ENCODE measurements at places on chromosomes 1 and 21.
A peak's percentile ranks its signal among the peaks of the same experiment; 100 is the strongest.

GRCh38 chr1:44481701-44482100 is 76.6 kb downstream of the RNF220 start:
- no peak for DNase-seq

DNA sequence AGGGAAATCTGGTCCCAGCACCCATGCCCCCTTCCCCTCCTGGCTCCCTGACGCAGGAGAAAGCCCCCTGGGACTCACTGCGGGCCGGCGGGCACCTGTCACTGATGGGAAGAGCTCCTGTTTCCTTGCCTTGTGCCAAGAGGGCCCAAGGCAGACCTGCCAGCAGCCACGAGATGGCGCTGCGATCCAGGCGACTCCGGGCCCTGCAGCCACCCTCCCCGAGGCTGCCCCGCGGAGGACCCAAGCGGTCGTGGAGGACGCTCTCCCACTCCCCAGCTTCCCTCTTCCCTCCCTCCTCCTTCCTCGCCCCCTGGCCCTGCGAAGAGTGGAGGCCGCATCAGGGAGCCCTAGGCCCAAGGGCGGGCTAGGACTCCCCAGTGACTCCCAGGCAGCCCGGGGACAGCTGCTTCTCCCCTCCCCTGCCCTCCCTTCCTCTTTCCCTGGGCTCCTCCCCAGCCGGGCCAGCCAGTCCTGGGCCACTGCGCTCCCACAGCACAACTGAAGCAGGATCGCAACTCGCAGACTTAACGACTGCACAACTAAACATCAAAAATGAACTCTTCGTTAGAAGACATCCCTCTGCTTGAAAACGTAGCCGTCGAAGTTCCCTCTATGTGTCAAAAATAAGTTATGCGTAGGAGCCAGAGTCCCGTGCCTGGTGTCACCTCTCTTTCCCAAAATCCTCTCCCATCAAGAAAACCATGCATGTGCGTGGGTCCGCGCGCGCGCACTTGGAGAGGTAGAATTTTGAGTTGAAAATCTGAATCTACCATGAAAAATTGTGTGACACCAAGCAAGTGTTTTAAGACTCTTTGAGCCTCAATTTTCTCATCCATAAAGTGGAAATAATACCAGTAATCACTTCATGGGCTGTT is 34.2 kb downstream of the BATF3 start:
- DNase-seq: peak; percentile 69

- no peak for DNase-seq
Observed at GRCh38 chr1:230176871-230177411, 109.9 kb downstream of the GALNT2 start.

- no peak for DNase-seq
Observed at GRCh38 chr1:31398246-31398645, 14.8 kb upstream of the SERINC2 start.

DNA sequence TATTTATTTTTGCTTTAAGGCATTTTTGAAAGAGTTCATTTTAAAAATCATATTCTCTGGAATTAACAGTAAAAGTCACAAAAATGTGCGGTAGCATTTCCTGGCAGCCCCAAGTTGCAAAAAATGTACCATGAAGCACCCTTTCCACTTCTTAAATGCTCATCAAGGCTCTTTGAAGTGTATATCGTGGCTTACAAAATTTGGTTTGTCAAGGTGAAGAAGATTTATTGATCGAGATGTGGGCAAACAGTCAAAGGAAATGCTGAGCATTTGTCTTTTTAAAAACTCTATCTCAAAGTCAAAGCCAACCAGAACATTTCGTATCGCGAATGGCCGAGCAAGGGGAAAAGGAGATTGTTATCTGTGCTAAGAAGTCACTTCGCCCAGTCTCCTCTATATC is 277.5 kb upstream of the KAZN start:
- no peak for DNase-seq

DNA sequence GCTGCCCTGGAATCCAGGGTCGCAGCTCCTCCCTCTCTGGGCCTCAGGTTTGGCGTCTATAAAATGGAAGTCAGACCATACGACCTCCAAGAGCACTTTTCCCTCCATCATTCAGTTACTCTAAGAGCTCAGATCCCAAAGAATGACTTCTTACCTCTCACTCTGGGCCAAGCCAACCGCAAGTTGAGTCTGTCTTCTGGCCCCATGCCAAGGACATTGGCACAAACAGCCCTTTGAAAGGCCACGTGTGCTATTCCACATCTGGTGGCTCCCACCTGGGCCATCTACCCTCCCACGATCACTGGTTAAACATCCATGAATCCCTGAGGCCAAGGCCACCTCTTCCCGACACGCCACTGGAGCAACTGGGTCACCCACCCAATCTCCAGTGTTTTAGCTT is 12.4 kb downstream of the SLC2A7 start:
- no peak for DNase-seq

- DNase-seq: no peak
Observed at GRCh38 chr1:239811211-239811885, 280.3 kb upstream of the FMN2 start.

DNA sequence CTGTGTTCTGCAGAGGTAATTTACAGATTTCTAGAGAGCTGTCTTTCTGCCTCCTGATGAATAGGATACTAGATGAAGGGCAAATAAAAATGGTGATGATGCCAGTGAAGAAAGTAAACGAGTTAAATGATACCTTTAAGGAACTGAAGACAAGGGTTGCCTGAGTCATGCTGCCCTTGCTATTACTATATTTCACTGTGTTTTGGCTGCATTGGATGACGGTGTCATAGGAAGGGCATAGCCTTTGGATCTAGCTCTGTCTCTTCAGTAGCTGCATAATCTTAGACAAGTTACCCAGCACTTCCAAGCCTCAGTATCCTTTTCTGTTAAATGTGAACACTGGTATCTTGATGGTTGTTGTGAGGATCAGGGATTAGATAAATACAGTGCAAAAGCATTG is 131.5 kb upstream of the FGGY start:
- DNase-seq: no peak

DNA sequence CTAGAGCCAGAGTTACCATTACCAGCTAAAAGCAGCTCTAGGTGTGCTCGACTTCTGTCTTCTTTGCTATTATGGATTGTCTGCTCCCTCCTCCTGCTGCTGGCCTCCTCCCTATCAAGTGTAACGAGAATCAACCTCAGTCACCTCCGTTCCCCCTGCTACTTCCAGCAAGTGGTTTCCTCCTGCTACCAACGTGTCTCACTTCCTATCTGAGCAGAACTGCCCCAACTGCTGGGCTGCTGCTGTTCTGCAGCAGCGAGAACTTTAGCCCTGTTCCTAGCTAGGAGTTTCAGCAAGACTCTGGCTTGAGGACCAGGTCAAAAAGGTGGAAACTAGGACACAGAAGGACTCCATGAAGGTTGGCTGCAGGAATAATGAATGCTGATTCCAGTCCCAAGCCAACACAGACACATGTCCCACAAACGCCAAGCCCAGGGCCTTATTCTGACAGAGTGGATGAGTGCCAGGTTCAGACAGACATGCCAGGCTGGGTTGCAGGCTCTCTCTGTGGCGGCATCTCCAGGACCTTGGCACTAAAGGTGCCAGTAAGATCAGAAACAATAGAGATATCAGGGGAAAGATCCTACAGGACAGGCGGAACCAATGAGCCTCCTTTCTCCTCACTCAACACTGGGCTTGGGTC is 46.9 kb downstream of the CD34 start:
- no peak for DNase-seq

DNA sequence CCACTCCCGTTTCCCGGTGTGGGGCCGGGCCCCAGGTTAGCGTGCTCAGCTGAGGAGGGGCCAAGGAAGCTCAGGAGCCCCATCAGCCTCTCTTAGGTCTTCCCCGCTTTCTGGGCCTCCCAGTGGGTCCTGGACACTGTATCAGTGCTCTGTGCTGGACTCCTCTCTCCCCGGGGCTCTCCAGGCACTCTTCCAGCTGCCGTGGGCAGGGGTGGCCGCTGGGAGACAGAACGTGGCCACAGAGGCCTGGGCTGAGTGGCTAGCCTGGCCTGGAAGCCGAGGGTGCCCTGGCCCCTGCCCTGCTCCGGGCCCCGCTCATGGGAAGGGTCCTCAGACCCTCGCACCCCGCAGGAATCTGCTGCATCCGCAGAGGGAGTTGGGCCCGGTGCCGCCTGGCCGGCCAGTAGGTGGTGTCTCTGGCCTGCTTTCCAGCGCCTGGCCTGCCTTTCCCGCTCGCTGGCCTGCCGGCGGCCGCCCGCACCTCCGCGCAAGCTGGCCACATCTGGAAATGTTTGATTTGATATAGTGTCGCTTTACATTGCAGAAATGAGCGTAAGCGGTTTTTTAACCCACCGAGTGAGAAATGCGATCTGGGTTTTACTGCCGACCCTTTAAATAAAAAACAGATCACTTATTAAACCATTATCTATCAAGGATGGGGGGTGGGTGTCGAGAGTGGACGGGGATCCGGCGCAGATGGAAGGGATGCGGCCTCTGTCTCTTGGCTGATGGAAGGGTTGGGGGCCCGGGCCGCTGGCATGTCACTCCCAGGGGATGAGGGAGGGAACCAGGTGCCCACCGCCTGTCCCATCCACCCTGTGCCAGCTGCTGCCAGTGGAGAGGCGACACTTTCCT is 74.4 kb upstream of the TTC34 start:
- no peak for DNase-seq

GRCh38 chr21:36847189-36847588 is 119.3 kb downstream of the HLCS start:
- DNase-seq: no peak

DNA sequence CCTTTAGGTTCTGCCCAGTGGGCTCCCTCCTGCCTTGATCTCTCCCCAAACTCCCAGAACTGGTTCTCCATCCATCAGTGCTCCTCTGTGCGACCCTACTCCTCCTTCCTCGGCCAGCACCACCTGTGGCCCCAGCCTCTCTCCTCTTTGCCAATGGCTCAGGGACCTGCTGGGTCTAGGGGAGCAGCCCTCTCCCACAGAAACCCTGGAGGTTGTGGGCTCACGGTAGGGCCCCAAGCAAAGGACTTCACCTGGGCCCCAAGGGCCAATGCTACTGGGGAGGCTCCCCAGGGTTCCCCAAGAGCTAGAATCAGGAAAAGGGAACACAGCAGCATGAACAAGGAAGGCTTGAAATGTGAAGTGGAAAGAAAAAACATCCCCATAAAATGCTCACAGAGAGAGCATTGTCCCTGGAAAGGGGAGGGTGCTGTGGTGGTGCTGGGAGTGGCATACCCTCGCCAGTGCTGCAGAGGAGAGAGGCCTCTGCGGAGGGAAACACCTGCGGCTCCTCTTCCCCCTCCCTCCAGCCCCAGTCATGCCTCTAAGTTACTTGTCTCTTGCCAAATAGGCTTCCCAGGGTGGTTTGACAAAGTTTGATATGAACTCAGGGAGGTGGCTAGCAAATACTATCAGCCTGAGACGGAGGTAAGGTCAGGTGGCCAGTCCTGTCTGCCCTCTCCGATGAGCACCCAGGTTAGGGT is 2.5 kb downstream of the TMEM63A start:
- no peak for DNase-seq

- DNase-seq: no peak
Observed at GRCh38 chr1:41523949-41524675, 39.6 kb upstream of the EDN2 start.

GRCh38 chr1:200168926-200169325 is 141.4 kb downstream of the NR5A2 start:
- no peak for DNase-seq

- DNase-seq: no peak
Observed at GRCh38 chr1:245172026-245172425, 17.2 kb downstream of the KIF26B start.

GRCh38 chr1:147099192-147099591 is 73.1 kb downstream of the PRKAB2 start:
- no peak for DNase-seq

DNA sequence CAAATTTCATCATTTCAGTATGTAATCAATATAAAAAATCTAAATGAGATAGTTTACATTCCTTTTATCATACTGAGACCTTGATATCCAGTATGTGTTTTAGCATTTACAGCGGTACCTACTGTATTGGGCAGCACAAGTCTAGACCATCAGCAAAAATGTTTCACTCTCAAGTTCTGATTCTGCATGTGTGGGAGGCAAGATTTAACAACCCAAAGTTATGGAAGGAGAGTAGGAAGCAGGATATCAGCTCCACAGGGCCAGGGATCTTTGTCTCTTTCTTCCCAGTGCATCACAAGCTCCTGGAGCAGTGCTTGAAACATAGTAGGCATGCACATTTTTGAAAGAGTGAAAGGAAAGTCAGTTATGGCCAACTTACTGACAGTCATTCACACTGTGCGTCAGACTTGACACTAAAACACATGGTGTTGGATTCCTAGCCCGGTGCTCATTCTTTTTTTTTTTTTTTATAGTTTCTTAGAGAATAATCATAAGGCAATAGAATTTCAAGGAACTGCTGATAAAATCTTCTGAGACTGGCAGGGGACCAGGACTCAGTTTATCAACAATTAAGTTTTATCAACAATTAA is 6.1 kb downstream of the TENT5C start:
- DNase-seq: no peak

- DNase-seq: no peak
Observed at GRCh38 chr1:17258758-17259130, 9.8 kb downstream of the PADI3 start.

GRCh38 chr21:36384885-36385232 is 333 bp upstream of the CHAF1B start:
- DNase-seq: no peak

DNA sequence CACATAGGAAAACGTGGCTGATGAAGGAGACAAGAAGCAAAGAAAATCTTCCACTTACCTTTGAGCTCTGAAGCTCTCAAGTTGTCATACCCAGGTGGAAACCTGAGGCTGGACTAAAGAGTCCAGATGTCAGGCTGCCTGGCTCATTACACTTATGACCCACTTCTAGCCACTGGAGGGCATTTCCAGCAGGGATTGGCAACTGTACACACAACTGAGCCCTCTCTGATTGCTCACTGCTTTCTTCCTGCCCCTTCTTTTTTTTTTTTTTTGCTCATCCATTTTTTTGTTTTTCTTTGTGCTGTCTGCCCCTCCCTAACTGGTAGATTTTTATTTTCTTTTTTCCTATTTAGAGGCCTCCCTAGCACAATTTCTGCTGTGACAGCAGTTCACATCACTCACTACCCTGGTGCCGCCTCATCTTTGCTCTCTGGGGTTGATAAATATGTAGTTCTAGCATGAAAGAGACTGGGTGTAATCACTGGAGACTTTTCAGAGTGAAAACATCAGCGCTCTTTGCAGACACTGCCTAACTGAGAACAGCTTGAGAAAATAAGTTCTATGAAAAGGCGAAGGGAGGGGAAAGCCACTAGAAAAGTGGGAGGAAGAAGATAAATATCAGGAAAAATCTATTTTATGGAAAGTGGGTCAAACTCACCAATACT is 334.5 kb downstream of the NUF2 start:
- no peak for DNase-seq

GRCh38 chr1:40936931-40937339 is 42.6 kb upstream of the CTPS1 start:
- DNase-seq: no peak

DNA sequence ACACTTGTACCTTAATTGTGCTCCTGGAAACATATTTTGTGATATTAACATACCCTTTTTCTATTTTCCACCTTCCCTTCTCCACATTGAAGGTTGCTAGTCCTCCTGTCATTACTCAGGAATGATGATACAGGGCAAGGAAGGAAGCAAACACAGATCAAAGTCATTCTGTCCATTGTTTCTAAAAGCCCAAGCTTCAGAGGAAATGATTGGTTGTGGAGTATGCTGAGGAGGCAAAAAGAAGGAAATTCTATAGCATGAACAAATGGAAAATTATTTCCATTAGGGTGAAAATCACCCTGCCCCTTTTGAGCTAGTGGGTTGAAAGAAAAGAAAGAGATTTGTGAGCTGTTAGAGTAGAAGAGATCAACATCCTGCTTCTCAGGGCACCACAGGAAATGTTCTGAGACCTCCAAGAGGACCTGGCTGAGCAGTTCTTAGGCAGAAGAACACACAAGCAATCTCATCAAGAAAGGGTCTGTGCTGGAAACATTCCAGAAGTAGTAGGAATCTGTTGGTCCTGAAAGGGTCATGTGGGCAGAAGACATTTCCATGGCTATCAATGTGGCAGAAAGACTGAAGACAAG is 29.0 kb upstream of the PRRX1 start:
- DNase-seq: no peak

Data from stimulated activated CD4-positive, alpha-beta T cell treated with anti-CD3 and anti-CD28 coated beads, Interleukin-1b, Interleukin-23, amount 100 ng/mL, for 24 hours (primary cell).